ENCODE measurements at places on chromosomes 7 and 10.

GRCh38 chr7:127792528-127793342, 140.7 kb downstream of the SND1 start:
- DNase-seq: peak; percentile 59

DNA sequence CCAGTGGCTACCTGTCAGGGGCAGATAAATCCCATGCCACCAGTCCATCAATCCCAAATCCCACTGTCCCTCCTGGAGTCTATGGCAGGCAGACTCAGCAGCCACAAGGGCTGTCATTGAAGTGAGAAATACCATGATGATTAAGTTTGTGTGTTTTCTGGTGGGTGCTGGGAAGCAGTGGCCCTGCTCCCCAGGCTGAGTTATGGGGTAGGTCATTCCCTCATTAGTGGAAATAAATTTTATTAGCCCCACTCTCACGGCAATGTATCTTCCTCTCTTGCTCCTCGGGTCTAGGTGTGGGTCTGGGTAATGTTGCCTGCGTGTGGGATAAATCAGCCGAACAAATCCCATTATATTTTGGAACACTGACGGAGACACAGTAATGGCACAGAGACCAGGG, 76.8 kb downstream of the PLXNA4 start:
- no peak for DNase-seq

DNA sequence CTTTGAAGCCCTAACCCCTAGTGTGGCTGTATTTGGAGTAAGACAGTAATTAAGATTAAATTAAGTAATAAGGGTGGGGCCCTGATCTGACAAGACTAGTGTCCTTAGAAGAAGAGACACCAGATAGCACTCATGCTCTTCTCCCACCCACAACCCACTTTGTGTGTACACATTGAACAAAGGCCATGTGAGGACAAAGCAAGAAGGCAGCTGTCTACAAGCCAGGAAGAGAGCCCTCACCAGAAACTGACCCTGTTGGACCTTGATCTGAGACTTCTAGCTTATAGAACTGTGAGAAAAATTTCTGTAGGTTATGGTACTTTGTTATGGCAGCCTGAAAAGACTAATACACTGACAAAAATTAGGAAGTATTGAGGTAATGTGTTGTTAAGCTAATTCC, 59.8 kb downstream of the ZFAND4 start:
- DNase-seq: no peak

GRCh38 chr7:2821161-2821841, 22.8 kb downstream of the GNA12 start:
- DNase-seq: no peak

- DNase-seq: no peak
Observed at GRCh38 chr7:18685971-18686370, 190.4 kb downstream of the HDAC9 start.

GRCh38 chr10:29022513-29022912, 266.4 kb upstream of the LYZL1 start:
- DNase-seq: no peak

- DNase-seq: no peak
Observed at GRCh38 chr10:36468620-36469019, 656.8 kb upstream of the ANKRD30A start.

DNA sequence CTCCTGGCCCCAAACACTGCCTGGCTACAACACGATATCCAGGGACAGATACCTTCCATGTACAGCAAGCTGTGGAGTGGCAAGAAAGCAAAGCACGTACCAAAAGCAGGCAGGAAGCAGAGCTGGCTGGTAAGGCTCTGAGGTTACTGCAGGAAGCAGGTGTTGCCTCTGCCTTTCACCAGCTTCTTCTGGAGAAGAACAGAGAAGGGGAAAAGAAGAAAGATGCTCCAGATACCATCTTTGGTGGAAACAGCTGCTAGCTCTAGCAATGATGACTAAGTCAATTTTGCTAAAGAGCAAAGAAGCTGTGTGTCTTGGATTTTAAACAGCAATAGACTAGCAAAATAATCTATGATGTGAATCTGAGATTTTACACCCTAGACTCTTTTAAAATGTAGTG, 34.9 kb upstream of the PRSS1 start:
- DNase-seq: no peak

Data from activated T-cell treated with anti-CD3 and anti-CD28 coated beads, Interleukin-2, amount 50 U/mL, for 48 hours (primary cell).